ENCODE measurements at places on chromosomes 3 and 15.

DNA sequence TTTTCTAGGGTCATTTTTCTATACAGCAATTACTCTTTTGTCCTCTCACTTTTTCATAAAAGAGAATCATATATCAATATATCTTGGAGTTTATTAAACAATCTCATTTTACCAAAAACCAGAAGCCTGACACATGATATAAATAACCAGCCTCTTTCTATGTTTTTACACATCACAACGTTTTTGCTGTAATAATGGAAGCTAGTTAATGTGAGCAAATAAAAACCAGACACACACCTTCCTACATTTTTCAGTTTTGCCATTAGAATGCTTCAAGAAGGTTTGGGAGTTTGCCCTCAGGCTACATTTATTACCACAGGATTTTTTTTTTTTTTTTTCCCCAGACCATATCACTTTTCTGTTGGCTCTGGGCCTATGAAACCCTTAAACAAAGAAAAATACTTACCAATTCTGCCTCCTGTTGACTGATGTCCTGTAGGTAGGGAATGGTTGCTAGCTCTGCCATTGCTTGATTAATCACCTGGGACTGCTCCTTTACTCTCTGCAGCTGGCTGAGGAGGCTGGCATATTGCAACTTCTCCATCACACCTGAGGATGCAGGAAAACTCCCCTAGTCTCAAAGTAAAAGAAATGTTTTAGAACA, 165.5 kb downstream of the ECT2 start:
- H3K27ac ChIP-seq: no peak overlapping the region
- H3K27me3 ChIP-seq: peaks cover 9% of the 10 kb centered on the region
- no peaks in the 10 kb centered on the region for H3K4me1 ChIP-seq
- H3K36me3 ChIP-seq: no peaks in the 10 kb centered on the region
- H3K4me3 ChIP-seq: no peak overlapping the region

GRCh38 chr3:117567906-117568305, 858.3 kb downstream of the TUSC7 start:
- no peak overlapping the region for H3K4me3 ChIP-seq
- H3K27me3 ChIP-seq: no peaks in the 10 kb centered on the region
- no peaks in the 10 kb centered on the region for H3K4me1 ChIP-seq
- DNase-seq: no peak
- no peaks in the 10 kb centered on the region for H3K36me3 ChIP-seq
- no peak overlapping the region for H3K27ac ChIP-seq

- no peak overlapping the region for H3K4me3 ChIP-seq
- H3K27me3 ChIP-seq: no peaks in the 10 kb centered on the region
- no peaks in the 10 kb centered on the region for H3K4me1 ChIP-seq
- no peaks in the 10 kb centered on the region for H3K36me3 ChIP-seq
- no peak overlapping the region for H3K27ac ChIP-seq
Observed at GRCh38 chr15:23629234-23629805, 18.3 kb downstream of the MAGEL2 start.

GRCh38 chr15:75230016-75230343, 28.2 kb upstream of the GOLGA6C start:
- no peaks in the 10 kb centered on the region for H3K36me3 ChIP-seq
- H3K4me1 ChIP-seq: peaks cover 3% of the 10 kb centered on the region
- H3K27ac ChIP-seq: no peak overlapping the region
- peaks cover 8% of the 10 kb centered on the region for H3K27me3 ChIP-seq

- H3K27ac ChIP-seq: no peak overlapping the region
- DNase-seq: no peak
- H3K27me3 ChIP-seq: no peaks in the 10 kb centered on the region
Observed at GRCh38 chr3:71140477-71140876, 443.1 kb downstream of the FOXP1 start.

DNA sequence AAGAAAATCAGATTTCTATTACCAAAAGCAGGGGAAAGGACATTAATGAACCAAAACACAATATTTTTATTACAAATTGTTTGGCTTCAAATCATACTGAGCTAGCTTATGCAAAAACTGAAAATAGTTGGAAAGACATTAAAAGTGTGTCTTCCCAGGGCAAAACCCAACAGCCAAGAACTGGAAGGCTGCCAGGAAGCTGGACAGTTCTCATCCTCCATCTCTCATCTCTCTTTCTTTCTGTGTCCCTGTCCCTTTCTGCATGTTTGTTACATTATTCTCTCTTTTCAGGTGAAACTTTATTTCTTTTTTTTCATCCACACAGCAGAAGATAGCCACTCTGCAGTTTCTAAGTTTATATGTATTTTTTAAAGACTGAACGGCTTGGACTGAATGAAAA, 41.1 kb upstream of the SNTN start:
- H3K4me1 ChIP-seq: no peaks in the 10 kb centered on the region
- H3K27me3 ChIP-seq: no peaks in the 10 kb centered on the region
- H3K4me3 ChIP-seq: no peak overlapping the region
- H3K27ac ChIP-seq: no peak overlapping the region

DNA sequence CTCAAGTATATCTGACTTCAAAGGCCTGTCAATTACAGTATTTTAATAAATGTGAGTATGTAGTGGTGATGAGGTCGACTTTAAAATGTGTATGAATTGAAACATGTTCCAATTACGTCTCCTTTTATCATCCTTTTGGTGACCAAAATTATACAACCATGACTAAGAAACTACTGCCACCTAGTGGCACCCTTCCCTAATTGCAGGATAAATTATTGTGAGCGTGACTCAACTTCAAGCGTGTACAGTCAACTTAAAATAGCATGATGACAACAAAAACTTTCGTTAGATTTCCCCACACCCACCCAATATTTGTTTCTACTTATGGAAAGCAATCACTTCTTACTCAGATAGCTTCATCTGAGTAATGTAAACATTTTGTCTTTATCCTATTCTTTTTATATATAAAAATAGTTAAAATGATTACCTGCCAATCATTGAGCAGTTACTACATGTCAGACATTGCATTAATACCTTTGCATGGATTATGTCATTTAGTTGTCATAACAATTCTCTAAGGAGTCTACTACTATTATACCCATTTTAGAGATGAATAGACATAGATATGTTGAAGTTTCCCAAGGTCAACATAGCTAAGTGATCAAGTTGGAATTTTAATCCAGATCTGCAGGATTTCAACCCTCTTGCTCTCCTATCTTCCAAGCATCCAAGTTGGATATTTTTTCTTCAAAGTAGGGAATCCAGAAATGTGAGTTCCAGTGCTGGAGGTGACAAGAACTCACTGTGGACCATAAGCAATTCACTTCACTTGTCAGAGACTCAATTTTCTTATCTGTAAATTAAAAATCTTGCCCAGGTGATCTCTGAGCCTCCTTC, 106.0 kb downstream of the MEX3B start:
- H3K27ac ChIP-seq: no peak overlapping the region
- no peak for DNase-seq
- H3K4me1 ChIP-seq: no peaks in the 10 kb centered on the region
- no peak overlapping the region for H3K4me3 ChIP-seq
- peaks cover 10% of the 10 kb centered on the region for H3K27me3 ChIP-seq

DNA sequence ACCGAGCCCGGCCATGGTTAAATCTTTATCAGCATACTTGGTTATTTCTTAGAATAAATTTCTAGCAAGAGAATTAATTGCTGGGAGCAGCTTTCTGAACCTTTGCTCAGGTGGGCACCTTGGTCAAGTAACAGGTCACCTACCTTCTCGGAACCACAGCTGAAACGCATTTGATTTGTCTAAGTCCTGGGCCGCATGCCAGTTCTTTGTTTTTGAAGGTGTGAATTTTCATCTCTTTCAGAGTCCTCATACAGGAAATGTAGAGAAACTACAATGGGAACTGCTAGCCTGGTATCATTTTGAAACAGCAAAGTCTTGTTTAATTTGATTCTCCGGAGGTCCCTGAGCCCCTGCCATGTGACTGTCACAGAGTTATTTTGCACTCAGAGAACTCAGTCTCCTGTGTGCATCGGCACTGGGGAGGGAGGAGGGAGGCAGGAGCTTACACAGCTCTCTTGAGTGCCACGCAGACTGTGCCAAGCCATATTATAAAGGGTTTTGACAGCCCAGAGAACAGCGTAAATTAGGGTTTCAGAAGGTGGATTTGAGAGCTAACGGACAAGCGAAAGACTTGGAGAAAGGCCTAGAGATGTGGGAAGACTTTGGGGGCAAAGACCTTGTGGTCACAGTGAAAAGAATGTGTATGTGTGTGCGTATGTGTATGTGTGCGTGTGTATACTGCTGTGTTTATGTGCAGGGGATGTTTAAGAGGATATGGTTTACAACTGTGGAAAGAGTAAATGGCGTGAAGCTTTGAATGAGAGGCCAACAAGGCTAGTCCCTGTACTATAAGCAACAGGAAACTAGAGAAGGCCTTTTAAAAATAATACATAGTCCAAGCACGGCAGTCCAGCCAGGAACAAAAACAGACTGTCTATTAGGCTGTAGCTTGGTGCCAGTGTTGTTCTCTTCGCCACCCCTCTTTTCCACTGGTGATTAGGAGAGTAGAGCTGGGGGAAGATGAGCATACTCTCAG, 61.8 kb upstream of the ATP13A3 start:
- DNase-seq: no peak
- no peak overlapping the region for H3K27ac ChIP-seq
- H3K4me1 ChIP-seq: no peaks in the 10 kb centered on the region
- no peak overlapping the region for H3K4me3 ChIP-seq
- H3K36me3 ChIP-seq: peaks cover 3% of the 10 kb centered on the region

GRCh38 chr3:66532613-66533012, 31.8 kb upstream of the LRIG1 start:
- no peaks in the 10 kb centered on the region for H3K36me3 ChIP-seq
- no peaks in the 10 kb centered on the region for H3K4me1 ChIP-seq
- no peak overlapping the region for H3K4me3 ChIP-seq
- no peak overlapping the region for H3K27ac ChIP-seq

DNA sequence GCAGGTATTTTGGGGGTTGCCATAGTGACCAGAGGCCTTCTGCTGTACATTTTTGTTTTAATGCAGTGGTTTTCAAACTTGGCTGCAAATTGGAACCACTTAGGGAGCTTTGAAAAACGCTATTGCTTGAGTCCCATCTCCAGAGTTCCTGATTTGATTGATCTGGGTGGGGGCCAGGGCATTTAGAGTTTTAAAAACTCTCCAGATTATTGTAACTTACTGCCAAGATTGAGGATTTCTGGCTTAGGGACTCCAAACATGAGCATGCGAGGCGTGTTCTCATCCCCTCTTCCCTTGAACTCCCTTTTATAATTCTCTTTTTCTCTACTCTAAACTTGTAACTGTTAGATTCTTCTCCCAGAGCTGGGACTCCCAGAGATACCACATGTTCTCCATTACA, 340.8 kb upstream of the SUCLG2 start:
- no peaks in the 10 kb centered on the region for H3K27me3 ChIP-seq
- no peaks in the 10 kb centered on the region for H3K4me1 ChIP-seq
- H3K27ac ChIP-seq: no peak overlapping the region
- no peak for DNase-seq

- no peak for DNase-seq
- H3K36me3 ChIP-seq: no peaks in the 10 kb centered on the region
- no peaks in the 10 kb centered on the region for H3K4me1 ChIP-seq
- no peaks in the 10 kb centered on the region for H3K27me3 ChIP-seq
- no peak overlapping the region for H3K4me3 ChIP-seq
Observed at GRCh38 chr3:143354342-143354741, 234.8 kb downstream of the CHST2 start.

DNA sequence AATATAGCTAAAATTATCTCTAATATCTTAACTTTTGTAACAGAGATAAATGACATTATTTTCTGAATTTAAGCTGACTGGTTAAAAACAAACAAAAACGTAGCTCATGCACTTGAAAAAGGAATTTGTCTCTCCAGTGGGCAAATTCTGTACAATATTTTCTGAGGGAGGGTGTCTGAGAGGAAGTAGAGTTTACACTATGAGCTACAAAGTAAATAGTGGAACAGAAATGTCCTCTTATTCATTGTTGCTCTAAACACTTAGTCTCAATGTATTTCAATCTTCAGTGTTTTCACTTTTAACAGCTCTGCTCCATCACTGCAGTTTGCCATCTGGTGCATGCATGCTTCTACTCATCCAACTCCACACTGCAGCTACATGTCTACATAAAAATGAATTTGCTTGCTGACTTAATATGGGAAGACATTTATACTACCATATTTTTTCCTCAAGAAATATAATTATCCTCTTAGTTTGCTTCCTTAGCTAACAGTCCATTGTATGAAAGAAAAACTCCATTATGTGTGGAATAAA, 817.4 kb upstream of the LMCD1 start:
- H3K4me1 ChIP-seq: no peaks in the 10 kb centered on the region
- no peaks in the 10 kb centered on the region for H3K27me3 ChIP-seq
- H3K27ac ChIP-seq: no peak overlapping the region
- no peaks in the 10 kb centered on the region for H3K36me3 ChIP-seq

- H3K27ac ChIP-seq: no peak overlapping the region
- peaks cover 11% of the 10 kb centered on the region for H3K4me1 ChIP-seq
- H3K27me3 ChIP-seq: no peaks in the 10 kb centered on the region
- DNase-seq: no peak
- H3K4me3 ChIP-seq: no peak overlapping the region
Observed at GRCh38 chr15:89833966-89834365, 19.3 kb upstream of the ANPEP start.

GRCh38 chr3:10973046-10973595, 19.4 kb upstream of the SLC6A1 start:
- H3K27me3 ChIP-seq: peaks cover 7% of the 10 kb centered on the region
- no peak overlapping the region for H3K27ac ChIP-seq

GRCh38 chr3:86794361-86795065, 196.4 kb downstream of the VGLL3 start:
- DNase-seq: no peak
- H3K36me3 ChIP-seq: no peaks in the 10 kb centered on the region
- H3K27ac ChIP-seq: no peak overlapping the region
- no peaks in the 10 kb centered on the region for H3K4me1 ChIP-seq
- no peaks in the 10 kb centered on the region for H3K27me3 ChIP-seq
- H3K4me3 ChIP-seq: no peak overlapping the region

GRCh38 chr3:16893618-16894200, 9.0 kb downstream of the PLCL2 start:
- peaks cover 24% of the 10 kb centered on the region for H3K36me3 ChIP-seq
- no peaks in the 10 kb centered on the region for H3K27me3 ChIP-seq
- DNase-seq: no peak
- H3K4me1 ChIP-seq: peaks cover 71% of the 10 kb centered on the region
- no peak overlapping the region for H3K4me3 ChIP-seq

- H3K27me3 ChIP-seq: no peaks in the 10 kb centered on the region
- H3K36me3 ChIP-seq: peaks cover 2% of the 10 kb centered on the region
- H3K27ac ChIP-seq: peak overlapping the region; percentile 89
- DNase-seq: no peak
- peak overlapping the region; percentile 88 for H3K4me3 ChIP-seq
- peaks cover 30% of the 10 kb centered on the region for H3K4me1 ChIP-seq
Observed at GRCh38 chr15:78265752-78266224, 1.4 kb downstream of the DNAJA4 start.

DNA sequence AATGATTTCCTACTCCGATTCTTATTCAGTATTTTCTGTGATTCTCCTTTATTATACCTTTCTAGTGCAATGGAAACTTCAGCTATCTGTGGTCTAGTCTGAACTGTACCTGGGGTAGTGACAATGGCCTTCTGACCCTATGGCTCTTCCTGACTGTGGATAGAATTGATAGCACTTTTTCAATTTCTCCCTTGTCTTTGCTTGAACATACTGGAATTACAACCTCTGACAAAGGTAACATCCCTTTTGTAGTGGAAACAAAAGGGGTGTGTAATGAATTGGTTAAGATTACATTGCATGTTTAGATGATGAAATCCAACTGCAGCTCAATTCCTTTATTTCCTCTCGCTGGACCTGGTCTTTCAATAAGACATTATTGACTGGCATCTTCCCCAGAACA, 21.0 kb upstream of the SOX2 start:
- H3K4me1 ChIP-seq: peaks cover 2% of the 10 kb centered on the region
- no peak overlapping the region for H3K27ac ChIP-seq
- no peaks in the 10 kb centered on the region for H3K36me3 ChIP-seq
- H3K27me3 ChIP-seq: peaks cover 29% of the 10 kb centered on the region
